Stimulated activated CD4-positive, alpha-beta T cell treated with anti-CD3 and anti-CD28 coated beads, TNF-alpha, amount 100 ng/mL, for 48 hours (primary cell): ENCODE measurements at places on chromosomes 12 and 14.

- no peak for DNase-seq
Measured at GRCh38 chr12:54378796-54379397, 5.6 kb downstream of the ZNF385A start.

GRCh38 chr14:56892959-56893358, 82.7 kb upstream of the OTX2 start:
- no peak for DNase-seq

DNA sequence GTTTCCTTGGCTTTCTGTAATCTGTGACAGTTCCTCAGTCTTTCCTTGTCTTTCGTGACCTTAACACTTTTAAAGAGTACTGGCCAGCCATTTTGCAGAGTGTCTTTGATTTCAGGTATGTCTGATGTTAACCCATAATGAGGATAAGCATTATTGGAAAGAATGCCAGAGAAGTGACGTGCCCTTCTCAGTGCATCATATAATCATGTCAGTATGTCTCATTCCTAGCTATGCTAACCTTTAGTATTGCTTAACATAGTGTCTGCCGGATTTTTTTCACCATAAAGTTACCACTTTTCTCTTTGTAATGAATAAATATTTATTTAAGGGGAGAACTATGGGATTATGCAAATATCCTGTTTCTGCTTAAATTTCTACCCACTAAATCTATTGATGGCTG, 28.5 kb downstream of the RERG start:
- no peak for DNase-seq

DNA sequence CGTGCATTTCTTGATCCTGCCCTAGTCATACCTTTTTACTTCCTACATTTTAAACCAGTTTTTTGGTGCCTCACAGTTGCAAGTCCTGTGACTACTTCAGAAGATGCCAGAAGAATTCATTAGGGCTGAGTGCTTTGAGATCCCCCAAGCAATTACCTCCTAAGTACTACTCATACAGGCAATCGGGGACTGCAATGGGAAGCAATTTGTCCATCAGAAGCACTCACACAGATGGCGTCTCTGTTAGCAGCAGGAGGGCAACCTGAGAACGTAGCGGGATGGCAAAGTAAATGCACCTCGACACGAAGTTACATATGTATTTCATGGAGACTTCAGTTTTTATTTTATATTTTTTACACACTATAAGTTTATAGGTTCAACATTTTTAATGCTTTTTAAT, 188.3 kb downstream of the CAPZA3 start:
- DNase-seq, result no peak

- DNase-seq, result no peak
Measured at GRCh38 chr14:89409961-89410360, 7.1 kb downstream of the FOXN3 start.

DNA sequence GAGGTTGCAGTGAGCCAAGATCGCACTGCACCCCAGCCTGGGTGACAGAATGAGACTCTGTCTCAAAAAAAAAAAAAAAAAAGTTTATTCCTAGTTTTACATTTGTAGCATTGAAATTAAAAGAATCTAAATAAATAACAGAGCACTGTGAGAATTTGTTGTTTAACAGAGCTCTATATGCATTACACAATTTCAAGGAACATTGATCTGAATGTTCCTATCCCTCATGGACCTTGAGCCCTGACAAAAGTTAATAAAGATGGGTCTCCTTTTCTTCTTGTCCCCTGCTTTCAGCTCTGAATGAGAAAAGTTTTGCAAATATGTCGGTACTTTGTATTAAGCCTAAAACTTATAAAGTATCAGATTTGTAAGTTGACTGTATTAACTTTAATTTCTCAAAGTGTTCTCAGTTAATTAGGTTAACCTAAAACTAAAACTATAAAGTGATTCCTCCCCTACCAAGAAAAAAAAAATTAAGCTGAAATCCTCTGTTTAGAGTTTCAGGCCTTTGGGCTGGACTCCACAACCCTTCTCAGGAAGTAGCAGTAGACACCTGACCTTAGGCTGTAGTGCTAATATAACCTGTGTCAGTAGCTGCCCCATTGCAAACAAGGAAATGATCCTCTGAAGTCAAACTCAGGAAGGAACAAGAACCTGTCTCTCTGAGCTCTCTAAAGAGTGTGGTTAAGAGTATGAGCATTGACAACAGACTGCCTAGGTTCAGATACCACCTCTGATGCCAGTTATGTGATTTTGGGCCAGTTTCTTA, 477.6 kb downstream of the DPF3 start:
- no peak for DNase-seq

DNA sequence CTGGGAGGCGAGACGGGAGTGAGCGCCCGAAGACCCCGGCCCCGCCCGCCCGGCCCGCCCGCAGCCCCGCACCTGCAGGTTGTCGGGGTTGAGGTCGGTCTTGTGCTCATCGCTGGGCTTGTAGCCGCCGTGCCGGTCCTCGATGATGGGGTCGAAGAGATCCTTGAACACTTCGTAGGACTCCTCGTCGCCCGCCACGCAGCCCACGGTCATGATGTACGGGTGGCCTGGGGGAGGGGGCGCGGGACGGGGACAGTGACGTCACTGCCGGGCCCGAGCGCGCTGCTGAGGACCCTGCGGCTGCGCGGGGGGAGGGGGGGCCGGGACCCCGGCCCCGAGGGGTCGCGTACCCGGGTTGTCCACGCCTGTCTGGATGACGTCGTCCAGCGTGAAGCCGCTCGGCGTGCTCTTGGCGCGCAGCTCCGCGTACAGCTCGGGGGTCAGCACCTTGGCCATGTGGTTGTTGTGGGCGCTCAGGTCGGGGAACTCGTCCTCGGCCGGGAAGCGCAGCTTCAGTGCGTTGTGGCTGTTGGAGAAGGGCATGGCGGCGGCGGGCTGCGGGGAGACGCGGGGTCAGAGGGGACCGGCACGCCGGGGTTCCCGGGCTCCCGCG, 573 bp downstream of the CKB start:
- DNase-seq, result no peak

GRCh38 chr12:989051-989450, 2.0 kb upstream of the ERC1 start:
- no peak for DNase-seq
